ENCODE measurements at places on chromosomes 2 and 18.

GRCh38 chr2:144230448-144231085 lies 289.4 kb downstream of the ZEB2 start:
- no peak for DNase-seq

DNA sequence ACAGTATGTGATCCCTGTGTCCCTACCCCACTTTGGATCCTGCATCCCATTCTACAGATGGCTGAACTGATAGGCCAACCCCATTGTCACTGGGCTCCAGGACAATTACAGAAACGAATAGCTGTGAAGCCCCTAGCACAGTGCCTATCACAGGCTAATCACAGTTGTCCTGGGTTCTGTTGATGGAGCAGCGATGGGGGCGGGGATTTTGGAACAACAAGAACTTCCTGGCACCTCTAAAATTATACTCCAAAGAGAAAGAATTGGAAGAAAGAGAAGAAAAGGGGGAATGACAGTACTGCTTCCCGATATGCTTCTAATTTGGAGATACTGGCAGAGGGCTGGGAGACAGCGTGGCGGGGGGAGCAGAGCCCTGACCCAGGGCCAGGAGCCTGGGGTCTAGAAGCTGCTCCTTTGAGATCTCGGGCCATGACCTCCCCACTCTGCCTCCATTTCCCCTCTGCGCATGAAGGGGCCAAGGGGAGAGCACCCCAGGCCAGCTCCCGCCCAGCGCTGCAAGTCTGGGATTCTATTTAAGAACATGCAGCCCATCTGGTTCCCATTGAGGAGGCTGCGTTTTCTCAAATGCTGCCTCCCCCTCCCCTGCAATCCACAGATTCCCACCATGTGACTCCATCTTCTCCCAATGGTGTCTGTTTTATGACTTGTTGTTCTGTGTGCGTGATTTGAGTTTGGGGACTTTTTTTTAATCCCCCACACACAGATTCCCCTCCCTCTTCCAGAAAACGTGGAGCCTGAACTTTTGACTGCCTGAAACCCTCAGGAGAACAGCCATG lies 202.7 kb downstream of the CYP26B1 start:
- DNase-seq = no peak

GRCh38 chr18:50268022-50268747 lies 1.9 kb upstream of the CFAP53 start:
- peak; percentile 79 for DNase-seq

- peak; percentile 41 for DNase-seq
These were observed 496 bp downstream of the SUCLG1 start for GRCh38 chr2:84458551-84459017.

DNA sequence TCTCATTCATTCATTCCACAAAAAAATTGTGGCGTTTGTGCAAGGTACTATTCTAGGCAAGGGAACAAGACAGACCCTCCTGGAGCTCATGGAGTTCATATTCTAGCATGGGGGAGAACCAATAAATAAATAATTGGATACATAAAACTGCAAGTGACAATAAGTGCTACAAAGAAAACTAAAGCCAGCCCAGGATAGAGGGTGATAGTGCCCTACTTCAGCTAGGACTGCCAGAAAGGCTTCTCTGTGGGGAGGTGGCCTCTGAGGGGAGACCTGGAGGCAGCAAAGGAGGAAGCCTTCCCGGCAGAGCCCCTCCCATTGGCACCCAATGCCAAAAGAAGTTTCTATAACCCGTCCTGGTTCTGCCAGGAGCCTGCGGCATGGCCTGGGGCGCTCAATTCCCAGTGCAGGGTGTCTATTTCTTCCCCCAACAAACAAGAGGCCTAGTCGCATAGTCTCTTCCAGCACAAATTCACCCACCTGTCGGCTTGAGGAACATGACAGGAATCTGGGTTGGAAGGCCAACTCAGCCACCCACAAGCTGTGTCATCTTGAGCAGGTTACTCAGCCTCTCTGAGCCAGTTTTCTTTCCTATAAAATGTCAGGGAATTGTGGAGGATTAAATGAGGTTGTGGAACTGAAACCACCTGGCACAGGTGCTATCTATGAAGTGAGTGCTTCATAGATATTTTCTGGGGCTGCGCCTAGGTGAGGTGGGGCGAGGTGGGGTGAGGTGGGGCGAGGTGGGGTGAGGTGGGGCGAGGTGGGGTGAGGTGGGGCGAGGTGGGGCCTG lies 94.3 kb downstream of the ZFP36L2 start:
- no peak for DNase-seq

DNA sequence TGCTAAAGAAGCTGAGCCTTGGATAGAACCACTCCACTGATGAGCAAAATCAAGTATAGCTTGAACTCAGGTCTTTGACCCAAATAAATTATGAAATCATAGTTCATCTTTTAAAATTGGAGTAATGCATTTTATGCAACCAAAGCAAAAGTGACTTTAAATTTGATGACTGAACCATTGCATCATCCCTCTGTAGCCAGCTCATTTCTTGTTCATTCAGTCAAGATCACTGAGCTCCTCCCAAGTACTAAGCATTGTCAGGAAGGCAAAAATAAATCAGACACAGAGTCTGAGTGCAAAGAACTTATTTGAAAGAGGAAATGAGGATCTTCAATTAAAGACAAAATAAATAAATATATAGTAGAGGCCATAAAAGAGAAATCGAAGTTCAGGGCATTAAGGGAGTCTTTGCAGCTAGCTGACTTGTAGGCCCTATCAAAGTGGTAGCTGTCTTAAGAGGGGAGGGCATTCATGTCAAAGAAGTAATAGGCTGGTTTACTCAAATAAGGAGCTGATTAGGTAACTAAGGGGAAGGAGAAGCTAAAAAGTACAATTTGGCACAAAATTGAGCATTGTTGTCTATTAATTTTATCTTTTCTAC lies 411.8 kb downstream of the MTX2 start:
- DNase-seq = no peak

DNA sequence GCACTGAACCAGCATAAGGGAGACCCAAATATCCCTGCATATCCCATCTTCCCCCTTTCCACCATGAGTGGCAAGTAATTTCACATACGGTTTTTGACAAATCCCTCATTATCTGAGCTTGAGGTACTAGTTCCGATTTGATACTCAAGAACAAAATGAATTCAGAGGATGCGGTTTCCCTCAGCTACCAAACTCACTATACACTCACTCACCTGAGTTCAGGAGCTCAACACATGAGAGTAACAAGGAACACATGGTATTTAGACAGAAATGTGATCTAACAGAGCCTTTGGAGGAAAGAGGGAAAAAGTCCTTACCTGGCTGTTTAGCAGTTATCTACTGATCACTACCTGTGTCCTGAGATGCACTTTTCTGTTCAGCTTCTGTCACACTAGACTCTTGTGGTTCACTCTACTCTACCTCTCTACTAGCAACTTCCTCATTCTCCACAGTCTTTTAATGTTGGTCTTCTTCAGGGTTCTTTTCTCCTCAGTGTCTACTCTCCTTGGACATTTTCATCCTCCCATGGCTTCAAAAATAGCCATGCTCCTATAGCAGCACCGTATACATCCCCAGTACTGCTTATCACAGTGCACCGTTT lies 25.1 kb downstream of the ASXL2 start:
- DNase-seq = no peak

DNA sequence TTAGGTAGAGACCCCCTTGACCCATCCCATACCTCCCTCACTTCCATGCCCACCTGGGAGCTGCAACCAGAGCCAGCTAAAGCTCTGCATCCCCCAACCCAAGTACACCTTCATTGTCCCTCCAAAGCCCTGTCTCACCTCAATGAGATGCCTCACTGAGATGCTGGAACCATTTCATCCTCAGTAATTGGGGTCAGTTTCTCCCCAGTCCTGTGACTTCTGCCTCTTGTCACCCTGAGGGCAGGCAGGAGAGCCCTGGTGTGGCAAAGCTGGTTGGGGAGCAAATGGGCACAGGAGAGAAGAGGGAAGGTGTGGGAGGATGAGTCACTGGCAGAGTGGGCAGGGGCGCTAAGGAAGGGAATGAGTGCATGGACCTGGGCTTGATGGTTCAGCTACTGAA lies 27.9 kb upstream of the NT5DC4 start:
- peak; percentile 22 for DNase-seq

GRCh38 chr2:228709788-228710371 lies 528.4 kb upstream of the SPHKAP start:
- DNase-seq = no peak

GRCh38 chr2:102749938-102750337 lies 11.9 kb upstream of the TMEM182 start:
- DNase-seq = no peak

DNA sequence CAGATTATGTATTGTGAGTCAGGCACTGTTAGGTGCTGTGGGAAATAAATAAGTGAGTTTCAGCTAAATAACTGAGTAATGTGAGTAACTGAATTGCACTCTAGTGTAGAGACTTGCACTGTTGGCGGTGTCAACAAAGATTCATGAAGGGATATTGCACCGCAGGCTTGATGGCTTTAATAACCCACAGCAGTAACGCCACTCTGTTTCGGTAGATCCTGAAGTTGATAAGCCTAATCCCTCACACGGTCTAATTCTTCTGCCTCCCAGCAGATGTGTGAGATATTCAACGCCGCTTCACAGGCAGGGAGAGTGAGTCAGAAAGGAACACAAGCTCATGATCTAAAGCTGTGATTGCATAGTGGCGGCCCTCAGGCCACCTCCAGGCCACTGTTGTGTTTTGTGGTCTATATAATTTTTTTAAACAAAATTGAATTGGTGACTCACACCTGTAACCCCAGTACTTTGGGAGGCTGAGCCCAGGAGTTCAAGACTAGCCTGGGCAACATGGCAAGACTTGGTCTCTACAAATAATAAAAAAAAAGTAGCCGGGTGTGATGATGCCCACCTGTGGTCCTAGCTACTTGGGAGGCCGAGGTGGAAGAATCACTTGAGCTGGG lies 94.3 kb downstream of the LIPG start:
- no peak for DNase-seq

- DNase-seq = no peak
These were observed 40.7 kb downstream of the RHOB start for GRCh38 chr2:20487392-20488174.

- DNase-seq = peak; percentile 55
These were observed 88.4 kb downstream of the PMAIP1 start for GRCh38 chr18:59988098-59988706.

GRCh38 chr2:18976168-18976961 lies 382.1 kb downstream of the OSR1 start:
- DNase-seq = no peak

DNA sequence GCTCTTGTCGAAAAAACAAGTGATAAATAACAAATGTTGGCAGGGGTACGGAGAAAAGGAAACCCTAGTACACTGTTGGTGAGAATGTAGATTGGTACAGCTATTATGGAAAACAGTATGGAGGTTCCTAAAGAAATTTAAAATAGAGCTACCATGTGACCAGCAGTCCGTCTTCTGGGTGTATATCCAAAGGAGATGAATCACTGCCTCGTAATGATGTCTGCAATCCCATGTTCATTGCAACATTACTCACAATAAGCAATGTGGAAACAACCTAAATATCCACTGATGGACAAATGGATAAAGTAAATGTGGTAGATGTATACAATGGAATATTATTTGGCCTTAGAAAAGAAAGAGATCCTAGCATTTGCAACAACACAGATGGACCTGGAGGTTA lies 50.6 kb downstream of the SLC16A14 start:
- DNase-seq = no peak

DNA sequence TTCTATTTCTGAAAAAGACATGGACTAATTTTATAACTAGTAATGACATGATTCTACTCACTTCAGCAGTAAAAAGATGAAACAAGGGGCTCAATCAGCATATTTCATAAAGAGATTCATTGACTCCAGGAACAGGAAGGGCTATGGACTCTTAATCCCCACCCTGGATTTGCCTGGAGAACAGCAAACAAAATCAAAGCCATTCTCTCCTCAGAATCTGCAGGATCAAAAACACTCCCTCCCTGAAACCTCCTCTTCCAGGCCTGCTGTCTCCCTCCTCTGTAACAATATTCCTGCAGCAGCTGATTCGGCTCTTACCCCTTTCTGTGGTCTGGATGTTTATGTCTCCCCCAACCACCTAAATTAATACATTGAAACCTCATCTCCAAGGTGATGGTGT lies 57.0 kb downstream of the ZC3H8 start:
- DNase-seq = no peak

- DNase-seq = no peak
These were observed 22.4 kb downstream of the TEX51 start for GRCh38 chr2:126921066-126921465.

DNA sequence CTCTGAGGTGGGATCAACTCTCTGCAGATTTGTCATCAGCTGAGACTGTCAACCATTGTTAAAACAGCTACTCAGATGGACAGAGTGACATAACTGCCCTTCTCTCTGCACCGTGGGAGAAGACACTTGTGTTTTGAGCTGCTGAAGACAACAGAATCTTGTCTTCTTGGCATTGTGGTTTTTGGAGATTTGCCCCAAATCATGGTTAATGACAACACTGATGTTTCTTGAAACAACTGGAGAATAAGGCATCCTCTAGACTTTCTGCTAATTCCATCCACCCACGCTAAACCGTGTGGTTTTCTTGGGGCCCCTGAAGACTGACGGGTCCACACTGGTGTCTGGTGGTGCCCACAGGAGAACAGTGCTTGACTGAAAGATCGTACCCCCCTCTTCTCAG lies 39.5 kb downstream of the SH3BP4 start:
- no peak for DNase-seq

DNA sequence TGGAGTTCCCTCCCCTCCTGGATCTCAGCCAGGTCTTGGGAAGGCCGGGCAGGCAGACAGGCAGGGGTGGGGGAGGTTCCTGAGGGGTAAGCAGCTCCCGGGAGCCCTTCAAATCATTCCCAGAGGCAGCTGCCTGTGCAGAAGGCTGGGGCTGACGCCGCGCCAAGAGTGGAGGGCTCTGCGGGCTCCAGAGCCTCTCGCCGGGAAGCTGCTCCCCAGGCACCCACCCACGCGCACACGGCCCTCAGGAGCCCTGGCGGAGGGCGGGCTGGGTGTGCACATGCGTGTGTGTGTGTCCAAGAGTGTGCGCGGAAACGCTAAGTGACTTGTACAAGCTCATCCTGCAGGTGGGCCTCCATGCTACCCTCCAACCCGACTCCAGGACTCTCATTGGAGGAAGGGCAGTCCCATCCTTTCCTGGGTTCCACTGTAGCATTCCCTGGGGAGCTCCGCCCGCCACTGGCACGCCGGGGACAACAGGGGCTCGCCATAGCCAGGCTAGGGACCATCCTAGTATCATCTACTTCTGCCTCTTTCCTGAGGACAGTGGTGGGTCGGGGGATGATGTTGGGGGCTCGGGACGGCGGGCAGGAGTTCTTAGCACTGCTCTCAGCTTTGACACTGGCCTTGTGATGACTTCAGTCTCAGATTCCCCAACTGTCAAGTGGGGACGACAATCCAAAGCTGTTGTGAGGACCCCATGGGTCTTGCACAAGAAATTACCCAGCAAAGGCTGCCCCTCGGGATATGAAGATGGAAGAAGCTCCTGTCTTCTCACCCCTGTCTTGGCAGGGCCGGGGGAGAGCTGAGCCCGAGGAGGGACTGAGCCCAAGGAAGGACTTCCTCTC lies 50.3 kb downstream of the INHBB start:
- DNase-seq = peak; percentile 7

GRCh38 chr2:113054066-113054465 lies 1.4 kb upstream of the IL36B start:
- DNase-seq = no peak

- no peak for DNase-seq
These were observed 608.0 kb downstream of the SUCLG1 start for GRCh38 chr2:83851066-83851465.
